ENCODE measurements at places on chromosomes 11 and 22. TPM values are rescaled to one million over a fixed set of nuclear protein-coding genes. Genes with fewer than 3 reads are reported as not detected.

Gene BDNF
- total RNA-seq, result 2.9 TPM

Gene SORL1
- total RNA-seq, result 13.3 TPM

Gene TBX10
- total RNA-seq, result not detected

Gene OR5T2
- not detected for total RNA-seq

Gene HEPN1
- total RNA-seq, result not detected

Gene TPBGL
- total RNA-seq, result not detected

Gene CD3D
- 1.5 TPM for total RNA-seq

Gene TMPRSS13
- total RNA-seq, result not detected

Gene P2RY2
- total RNA-seq, result 0.35 TPM

Gene MUC2
- total RNA-seq, result not detected

Gene ACR
- 0.07 TPM for total RNA-seq

Gene P2RX6
- 0.26 TPM for total RNA-seq

Gene C11orf97
- total RNA-seq, result not detected

Gene NAALADL1
- total RNA-seq, result 1.4 TPM

Gene SCO2
- total RNA-seq, result not detected

Gene ADORA2A
- total RNA-seq, result 7.0 TPM
